Activated naive CD8-positive, alpha-beta T cell treated with anti-CD3 and anti-CD28 coated beads, Interleukin-2, amount 10 ng/mL, durations not matched to agents 7 days and 5 days (primary cell): ENCODE measurements at places on chromosomes 11 and 22. TPM values are rescaled to one million over a fixed set of nuclear protein-coding genes. Genes with fewer than 3 reads are reported as not detected.

DNA sequence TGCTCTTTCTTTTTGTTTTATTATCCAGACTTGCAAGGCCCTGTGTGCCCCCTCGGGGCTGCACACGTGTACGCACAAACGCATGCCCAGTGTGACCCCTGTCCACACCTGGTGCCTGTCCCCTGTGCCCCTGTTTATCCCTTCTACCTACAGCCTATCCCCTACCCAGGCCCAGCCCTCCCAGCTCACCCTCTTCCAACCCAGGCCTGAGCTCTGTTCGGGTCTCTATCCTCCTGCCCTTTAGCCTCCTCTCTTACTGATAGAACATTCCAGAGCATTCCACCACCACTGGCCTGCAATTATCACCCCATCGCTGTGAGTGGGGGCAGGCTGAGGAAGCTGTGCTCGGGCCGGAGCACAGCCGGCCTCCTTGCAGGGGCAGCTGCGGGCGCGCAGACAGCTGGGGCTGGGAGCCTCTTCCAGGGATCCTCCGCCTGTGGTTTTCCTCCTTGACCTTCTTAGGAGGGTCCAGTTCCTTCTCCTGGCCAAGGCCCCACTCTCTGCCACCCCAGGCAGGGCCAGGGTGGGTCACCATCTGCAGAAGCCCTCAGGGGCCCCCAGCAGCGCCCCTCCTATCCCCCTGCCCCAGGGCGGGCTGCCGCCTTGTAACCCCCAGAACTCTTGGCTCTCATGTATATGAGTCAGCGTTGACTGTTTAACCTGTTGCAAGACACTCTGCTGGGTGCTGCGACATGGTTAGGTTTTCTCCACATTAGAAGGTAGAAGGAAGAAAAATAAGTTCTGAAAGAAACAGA lies 41.8 kb upstream of the KCNQ1OT1 start:
- no peak for DNase-seq

DNA sequence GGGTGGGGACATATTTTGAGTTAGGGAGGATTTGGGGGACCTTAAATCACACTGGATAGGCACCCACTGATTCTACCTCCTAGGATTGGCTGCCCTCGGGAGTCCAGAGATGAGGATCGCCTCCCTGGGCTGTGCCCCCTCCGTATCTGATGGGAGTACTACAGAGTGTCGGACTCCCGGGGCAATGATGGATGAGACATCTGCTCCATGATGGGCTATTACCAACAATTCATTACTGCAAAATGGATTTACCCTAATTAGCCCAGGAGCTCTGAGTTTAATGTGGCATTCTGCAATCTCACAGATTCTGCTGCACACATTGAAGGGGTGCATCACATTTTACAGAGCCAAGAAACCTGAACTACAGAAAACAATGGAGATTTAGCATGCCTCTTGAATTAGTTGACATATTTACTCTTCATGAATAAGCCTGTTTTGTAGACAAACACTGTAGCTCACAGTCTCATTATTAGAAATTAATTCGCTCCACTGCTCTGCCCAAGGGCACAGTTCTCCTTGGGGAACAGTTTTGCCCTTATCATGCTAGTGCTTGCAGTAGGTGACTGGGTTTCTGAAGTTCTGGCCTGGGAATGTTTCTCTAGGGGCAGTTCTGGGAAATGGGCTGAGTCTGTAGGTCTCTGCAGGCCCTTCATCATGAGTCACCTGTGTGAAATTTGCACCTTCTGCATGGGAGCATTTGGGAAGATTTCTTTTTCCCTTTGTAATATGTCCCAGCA lies 217.1 kb upstream of the PLET1 start:
- no peak for DNase-seq

DNA sequence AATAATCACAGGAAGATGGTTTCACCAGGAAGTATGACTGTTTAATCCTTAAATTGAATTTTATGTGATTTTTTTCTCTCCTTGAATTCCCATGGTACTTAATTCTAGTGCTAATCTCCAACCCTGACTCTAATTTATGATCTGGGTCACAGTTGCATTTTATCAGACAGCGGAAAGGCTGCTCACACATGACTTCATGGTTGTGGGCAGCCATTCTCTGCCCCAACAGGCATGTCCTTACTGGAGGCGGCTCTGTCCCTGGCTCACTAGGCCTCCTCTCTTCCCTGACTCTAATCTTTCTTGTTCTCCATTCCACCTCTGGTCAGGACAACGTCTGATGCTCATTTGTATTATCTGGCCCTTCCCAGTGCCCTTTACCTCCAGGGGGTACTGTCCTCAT lies 184.4 kb downstream of the CHST1 start:
- no peak for DNase-seq

DNA sequence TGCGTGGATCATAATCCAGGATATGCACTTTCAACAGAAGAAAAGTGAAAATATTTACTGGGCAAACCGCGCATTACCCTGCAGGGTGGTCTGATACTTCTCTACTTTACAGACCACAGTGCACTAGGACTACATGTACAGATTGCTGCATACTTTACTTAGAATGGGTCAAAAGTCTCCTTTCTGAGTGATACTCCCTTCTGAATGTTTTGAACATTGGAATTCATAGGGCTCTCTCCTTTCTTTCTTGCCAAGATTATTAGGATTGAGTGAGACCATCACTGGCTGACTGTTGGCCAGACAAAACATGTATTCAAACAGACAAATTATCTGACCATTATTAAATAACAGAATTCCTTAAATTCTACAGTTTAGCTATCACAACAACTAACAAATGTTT lies 6.6 kb upstream of the FIBIN start:
- DNase-seq = no peak

- DNase-seq = no peak
Observed at GRCh38 chr22:46041642-46042041, 64.7 kb upstream of the WNT7B start.

DNA sequence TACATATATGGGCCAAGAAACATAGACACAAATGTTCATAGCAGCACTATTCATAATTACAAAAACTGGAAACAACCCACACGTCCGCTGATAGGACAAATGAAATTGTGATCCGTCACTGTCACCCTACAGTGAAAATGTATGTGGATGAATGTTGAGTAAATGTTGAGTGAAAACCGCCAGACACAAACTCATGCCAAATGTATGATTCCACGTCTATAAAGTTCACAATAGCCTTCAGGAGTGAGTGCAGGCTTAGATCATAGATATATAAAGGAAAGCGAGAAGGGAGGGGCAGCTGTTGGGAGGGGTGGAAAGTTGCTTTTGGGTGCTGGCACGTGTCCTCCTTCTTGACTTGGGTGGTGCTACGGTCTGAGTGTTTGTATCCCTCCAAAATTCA lies 33.6 kb downstream of the DBX1 start:
- DNase-seq = no peak

DNA sequence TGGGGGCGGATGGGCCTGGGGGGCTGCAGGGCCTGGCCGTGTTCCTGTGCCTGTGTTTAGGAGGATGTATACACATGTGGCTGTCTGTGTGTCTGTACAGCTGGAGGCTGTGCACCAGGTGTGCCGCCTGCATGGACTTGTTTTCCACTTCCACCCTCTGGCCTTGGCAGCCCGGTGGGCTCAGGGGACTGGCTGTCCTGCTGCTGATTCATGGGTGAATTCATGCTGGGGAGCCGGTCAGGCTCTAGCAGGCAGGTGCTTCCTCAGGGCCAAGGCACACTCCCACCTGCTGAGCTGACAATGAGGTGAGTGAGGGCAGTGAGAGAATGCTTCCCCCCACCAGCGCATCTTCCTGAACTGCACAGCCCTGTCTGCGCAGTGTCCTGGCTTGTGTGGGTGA lies 88.4 kb downstream of the CCDC81 start:
- no peak for DNase-seq

DNA sequence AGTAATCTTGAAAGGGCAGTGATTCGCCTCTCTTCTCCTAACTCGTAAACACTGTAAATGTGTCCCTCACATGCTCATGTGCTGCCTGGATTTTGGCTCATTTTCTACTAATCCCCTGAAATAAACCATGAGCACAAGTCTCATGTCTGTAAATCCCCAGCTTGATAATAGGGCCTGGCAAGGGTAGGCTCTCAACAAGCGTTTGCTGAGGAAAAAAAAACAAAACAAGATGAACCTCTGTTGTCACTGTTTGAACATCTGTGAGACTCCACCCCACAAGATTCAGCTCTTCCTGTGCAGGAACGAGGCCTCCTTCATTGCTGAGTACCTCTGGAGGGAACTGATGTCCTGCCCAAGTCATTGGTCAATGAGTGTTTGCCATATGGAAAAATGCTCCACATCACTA lies 4.5 kb upstream of the CYB5R2 start:
- DNase-seq = no peak

DNA sequence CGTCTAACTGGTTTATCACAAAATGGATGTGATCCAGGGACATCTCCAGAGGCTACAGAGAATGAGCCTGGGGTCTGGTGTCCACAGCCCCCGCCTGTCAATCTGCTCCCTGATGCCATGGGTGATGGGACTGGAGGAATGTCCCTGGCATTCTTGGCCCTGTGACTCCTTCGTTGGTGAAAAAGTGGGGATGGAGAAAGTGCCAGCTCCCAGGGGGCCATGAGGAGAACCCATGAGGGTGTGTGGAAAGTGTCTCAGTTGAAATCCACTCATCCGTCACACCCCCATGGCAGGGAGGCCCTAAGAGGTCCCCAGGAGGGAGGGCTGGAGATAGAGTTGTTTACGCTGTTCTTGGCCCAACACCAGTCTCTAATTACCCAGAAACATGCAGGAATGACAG lies 322.0 kb downstream of the CTTN start:
- no peak for DNase-seq

DNA sequence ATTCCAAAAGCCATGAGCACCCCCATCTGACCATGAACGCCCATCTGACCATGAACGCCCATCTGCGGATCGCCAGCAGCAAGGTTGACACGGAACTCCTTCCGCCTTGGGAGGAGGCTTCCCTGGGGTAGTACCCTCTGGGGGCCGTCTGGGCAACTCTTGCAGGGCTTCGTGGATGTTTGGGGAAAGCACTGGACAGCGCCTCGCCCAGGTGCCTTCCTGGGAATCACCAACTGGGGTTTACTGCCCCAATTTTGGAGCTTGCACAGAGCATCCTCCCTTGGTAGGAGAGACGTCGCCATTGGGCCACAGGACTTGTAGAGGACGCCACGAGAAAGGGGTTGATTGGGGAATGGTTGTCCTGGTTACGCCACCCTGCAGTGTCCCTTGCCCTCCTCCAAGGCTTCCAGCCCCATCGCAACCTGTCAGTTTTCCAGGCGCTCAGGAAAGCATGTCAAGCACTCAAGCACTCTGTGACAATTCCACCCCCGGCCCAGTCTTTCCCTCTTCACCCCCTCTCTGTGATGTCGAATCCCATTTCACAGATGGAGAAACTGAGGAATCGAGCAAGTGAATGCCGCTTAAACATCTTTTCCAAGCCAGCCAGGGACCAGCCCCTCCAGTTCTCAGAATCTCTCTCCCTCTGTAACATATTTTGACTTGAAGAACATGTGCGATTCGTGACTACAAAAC lies 914 bp upstream of the PRDM11 start:
- no peak for DNase-seq

- no peak for DNase-seq
Observed at GRCh38 chr11:70470127-70470526, 71.8 kb downstream of the CTTN start.

GRCh38 chr11:124768914-124769313 lies 6.8 kb upstream of the ESAM start:
- DNase-seq = no peak

- DNase-seq = no peak
Observed at GRCh38 chr11:132911186-132911585, 621.1 kb downstream of the OPCML start.

- no peak for DNase-seq
Observed at GRCh38 chr11:35765211-35765610, 102.6 kb downstream of the TRIM44 start.

GRCh38 chr11:107856180-107856980 lies 2.2 kb downstream of the SLC35F2 start:
- no peak for DNase-seq

DNA sequence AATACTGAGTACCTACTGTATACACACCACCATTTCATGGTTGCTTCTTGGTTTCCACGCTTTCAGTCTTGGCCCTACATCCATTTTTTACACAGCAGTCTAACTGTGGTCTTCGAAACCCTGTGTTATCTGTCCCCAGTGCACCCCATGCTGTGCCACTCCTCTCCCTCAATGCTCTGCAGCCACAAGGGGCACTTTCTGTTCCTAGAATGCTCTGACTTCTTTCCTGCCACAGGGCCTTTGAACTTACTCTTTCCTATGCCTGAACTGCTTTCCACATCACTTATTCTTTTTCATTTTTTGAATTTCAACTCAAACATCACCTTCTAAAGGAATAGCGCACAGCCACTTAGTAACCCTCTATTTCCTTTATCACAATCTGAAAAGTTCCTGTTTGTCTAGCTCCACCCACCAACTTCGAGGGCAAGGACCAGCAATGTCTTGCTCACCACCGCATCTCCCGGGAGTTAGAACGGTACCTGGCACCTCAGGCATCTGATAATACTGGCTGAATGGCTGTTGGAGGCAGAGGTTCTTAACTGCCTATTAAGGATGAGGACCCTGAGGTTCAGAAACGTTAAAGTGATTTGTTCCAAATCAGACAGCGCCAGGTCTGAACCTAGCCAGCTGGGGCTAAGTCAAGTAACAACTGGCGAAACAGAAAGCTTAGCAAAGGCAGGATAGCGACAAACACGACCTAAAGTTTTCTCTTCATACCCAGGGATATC lies 568 bp downstream of the ALG8 start:
- DNase-seq = no peak

GRCh38 chr22:48653929-48654328 lies 1173.7 kb downstream of the BRD1 start:
- DNase-seq = no peak

- DNase-seq = no peak
Observed at GRCh38 chr22:30175690-30176288, 70.8 kb downstream of the LIF start.

GRCh38 chr11:60240662-60241061 lies 2.3 kb downstream of the MS4A4E start:
- no peak for DNase-seq

VPREB1 gene
- total RNA-seq = not detected

OR8J1 gene
- not detected for total RNA-seq

RFPL3 gene
- not detected for total RNA-seq

CDON gene
- 3.9 TPM for total RNA-seq

TMEM191C gene
- total RNA-seq = 5.4 TPM

TAF1D gene
- total RNA-seq = 172 TPM

BMAL1 gene
- total RNA-seq = 76.8 TPM

KCNJ1 gene
- 0.14 TPM for total RNA-seq

NNMT gene
- total RNA-seq = not detected
